LNCaP clone FGC (cell line): ENCODE measurements at places on chromosomes 4 and X.

DNA sequence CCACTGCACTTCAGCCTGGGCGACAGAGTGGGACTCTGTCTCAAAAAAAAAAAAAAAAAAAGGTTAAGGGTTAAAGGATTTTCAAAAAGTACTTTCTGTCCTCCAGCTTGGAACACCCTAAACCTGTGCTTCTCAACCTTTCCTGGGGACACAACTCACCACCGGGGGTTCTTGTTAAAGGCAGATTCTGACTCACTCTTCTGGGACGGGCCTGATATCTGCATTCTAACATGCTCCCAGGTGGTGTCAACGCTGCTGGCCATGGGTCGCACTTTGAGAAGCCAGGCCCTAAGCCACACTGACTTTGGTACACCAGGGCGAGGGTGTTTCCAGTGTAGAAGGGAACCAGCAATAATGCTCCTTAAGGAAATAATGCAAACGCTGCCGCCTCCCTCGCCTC lies 46.1 kb downstream of the AFAP1 start:
- DNase-seq: no peak

- DNase-seq: no peak
Observed at GRCh38 chr4:141635736-141636081, 674 bp upstream of the IL15 start.

DNA sequence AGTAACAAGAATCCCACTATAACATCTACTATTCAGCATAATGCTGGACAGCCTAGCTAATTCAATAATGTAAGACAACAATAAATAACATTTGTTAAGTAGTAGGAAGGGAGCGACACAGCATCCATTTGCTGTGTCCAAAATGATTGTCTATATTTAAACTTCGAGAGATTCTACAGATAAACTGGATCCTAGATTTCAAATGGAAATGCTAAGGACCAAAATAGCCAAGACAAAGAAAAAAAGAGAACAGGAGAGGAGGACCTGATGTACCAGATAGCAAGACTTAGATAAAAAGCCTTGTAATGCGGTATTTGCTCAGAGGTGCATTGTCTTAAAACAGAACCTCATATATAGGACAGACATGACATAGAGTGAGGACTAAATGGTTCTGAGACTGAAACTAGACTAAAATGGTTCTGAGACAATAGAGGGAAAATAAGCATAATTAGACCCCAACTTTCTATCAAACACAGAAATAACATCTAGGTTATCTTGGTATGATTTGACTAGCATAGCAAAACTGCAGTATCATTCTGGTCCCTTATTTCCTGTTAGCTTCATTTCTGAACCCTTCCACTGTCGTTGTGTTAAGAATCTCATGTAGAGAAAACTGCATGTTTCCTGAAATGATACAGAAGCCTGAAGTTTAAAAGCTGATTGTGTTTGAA lies 3.8 kb downstream of the HPGDS start:
- peak; percentile 97 for DNase-seq

- DNase-seq: no peak
Observed at GRCh38 chr4:151729731-151730559, 30.9 kb downstream of the GATB start.

GRCh38 chr4:154741131-154741665 lies 2.6 kb upstream of the LRAT start:
- DNase-seq: no peak

GRCh38 chrX:18428006-18428405 lies 2.6 kb downstream of the CDKL5 start:
- no peak for DNase-seq

- DNase-seq: no peak
Observed at GRCh38 chr4:26343038-26343398, 22.2 kb downstream of the RBPJ start.

GRCh38 chr4:13212936-13213335 lies 271.2 kb downstream of the RAB28 start:
- no peak for DNase-seq

DNA sequence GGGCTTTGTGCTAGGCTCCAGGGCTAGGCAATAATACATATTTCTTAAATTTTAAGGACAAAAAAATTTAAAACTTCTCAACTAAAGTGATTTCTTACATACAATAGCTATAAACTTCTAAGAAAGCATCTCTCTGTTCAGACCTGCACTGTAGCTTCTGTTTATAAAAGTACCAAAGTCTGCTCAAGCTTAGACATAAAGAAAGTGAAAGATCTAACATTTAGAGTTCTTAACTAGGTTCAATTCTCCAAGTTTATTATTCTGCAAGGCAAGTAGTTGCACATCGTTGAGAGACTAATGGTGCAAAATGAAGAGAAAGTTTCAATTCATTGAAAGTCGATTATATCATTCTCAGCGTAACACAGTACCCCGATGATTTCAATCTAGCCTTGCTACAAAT lies 857.4 kb upstream of the HTR2C start:
- no peak for DNase-seq

DNA sequence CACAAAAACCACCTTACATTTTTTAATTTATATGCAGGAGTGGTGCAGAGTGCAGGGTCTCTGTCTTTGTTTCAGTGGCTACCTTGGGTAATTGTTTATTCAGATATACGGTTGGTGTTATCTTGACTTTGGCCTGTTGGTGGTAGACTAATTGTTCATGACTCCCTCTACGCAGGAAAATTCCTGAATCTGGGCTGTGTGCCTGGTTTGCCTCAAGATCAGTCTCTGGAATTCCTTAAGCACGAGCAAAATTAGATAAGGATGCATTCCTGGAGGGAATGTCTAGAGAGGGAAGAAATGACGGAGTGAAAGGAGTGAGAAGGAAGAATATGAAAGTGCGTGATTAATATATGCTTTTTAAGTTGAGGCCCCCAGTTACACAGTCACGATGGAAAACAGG lies 576.9 kb upstream of the PCDH10 start:
- peak; percentile 6 for DNase-seq

DNA sequence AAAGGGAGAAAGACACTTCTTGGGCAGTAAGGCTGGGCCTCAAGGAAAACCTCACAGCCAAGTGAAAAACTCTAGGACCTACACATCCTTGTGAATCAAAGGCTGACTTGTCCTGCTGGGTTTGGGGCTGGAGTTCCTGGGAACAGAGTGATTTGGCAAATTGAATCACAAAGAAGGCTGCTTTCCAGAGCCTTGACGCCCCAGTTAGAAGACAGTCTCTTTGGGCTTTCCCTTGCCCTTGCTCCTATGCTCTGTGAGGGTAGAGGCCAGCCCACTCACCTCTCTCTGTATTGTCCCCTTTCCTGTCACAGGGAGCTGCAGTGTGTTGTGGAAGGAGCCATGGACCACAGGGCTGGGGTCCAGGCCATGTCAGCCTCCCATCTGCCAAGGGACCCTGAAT lies 9.6 kb downstream of the AMER1 start:
- DNase-seq: no peak

DNA sequence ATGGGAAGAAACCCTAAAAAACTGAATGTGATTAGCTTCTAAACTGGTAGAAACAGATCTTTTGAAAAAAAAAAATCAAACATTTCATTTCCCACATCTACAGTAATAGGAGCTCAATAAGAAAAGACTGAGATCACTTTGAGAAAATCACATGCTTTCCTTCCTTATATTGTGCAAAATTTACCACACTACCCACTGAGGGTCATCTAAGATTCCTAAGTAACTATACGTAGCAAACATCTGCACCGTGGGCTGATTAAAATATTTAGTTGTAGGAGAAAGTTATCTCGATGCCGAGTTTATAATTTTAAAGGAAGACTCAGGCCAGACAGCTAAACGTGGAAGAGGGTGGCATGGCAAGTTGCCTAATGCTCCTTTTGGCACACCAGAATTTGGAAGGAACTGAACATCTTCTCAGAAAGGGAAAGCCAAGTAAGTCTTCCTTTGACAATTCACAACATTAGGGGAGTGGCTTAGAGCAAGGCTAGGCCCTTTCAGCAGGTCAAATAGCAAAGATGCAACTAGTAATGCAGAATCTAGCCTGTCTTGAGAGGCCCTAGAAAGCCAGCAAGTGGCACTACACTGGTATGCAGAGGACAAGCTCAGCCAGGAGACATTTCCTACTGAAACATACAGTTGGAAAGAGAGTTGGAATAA lies 128.0 kb downstream of the TMA16 start:
- no peak for DNase-seq

- DNase-seq: no peak
Observed at GRCh38 chrX:154354516-154354915, 19.9 kb downstream of the FLNA start.

DNA sequence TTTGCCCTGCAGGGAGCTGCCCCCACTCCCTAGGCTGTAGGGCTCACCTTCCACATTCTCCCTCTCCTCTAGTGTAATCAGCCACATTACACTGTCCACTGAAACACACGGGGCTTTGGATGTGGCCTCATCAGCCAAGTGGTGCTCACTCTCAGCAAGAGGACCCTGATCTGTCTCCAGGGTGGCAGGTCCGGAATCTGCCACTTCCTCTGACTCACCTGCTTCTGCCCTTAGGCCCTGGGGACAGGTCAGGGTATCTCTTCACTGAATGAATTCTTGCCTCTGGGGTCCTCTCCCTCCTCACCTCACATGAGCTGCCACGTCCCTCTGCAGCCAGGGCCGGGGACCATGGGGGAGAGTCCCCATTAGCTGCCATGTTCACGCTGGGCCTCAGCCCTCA lies 15.9 kb downstream of the ZNF41 start:
- no peak for DNase-seq

GRCh38 chr4:152513078-152513477 lies 22.8 kb downstream of the FBXW7 start:
- no peak for DNase-seq

- no peak for DNase-seq
Observed at GRCh38 chr4:125464146-125464545, 149.4 kb downstream of the FAT4 start.

DNA sequence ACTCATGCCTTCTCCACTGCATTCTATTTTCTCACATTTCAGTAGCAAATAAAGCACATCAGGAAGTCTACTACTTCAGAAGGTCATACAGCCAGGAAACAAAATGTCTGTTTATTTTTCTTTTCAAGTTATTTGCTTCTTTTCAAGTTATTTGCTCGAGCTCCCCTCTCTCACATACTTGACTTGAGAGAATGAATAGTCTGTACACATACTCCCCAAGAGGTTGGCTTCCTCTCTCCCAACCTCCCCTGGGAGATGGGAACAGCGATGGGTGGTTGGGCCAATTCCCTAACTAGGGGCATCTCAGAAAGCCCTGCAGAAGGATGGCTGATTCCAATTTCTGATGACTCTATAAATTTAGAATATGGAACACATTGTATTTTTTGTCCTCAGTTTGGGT lies 64.7 kb upstream of the PTPN13 start:
- no peak for DNase-seq

DNA sequence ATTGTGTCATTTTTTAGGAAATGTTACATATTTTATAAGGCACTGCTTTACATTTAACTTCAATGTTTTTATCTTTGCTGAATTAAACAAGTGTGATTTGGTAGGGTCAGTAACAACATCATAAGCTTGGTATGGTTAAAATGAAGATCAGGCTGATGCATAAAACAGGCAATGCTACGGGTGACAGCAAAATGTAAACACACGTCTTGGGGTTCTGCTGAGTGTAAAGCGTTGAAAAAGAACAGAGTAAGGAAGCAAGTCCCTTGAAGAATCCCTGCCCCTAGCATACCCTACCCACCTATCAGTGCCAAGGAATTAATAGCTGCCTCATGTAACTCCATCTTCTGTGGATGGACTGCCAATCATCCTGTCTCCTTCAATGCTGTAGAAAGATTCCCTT lies 157.0 kb downstream of the CBLL2 start:
- no peak for DNase-seq

DNA sequence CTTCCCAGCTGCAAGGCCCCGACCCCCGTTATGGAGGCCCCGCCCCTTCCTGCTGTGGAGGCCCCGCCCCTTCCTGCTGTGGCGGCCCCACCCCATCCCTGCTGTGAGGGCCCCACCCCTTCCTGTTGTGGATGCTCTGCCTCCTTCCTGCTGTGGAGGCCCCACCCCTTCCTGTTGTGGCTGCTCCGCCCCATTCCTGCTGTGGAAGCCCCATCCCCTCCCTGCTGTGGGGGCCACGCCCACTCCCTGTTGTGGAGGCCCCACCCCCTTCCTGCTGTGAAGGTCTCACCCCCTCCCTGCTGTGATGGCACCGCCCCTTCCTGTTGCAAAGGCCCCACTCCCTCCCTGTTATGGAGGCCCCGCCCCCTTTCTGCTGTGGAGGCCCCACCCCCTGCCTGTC lies 104.9 kb upstream of the PSAPL1 start:
- no peak for DNase-seq

- no peak for DNase-seq
Observed at GRCh38 chrX:48001260-48001659, 2.5 kb downstream of the ZNF182 start.

- DNase-seq: no peak
Observed at GRCh38 chr4:97139791-97140190, 1003.5 kb downstream of the STPG2 start.

DNA sequence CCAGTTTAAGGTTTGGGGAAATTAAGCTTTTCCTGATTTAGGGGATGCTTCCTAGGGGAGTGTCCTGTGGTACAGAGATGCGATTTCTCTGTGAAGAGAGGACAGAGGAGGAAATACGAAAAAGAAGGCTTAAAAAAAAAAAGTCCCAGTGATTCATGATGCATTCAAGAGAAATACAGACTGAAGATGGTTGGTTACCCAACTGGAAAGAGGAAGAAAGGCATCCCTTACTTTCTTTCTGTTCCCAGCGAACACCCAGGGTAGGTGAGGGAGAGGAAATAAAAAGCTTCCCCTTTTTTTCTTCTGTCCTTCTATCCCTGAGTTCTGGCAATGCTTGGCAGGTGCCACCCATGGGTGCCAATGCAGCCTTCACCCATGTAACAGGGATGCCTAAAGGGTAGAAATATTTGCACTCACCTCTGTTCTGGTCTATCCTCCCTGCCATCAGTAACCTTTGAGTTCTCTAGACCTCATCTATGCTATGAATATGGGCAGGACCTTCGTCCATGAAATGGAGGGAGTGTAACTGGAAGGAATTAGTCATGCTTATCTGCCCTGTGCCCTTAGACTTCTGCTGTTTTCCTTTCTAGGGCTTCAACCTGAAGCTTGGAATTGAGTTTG lies 230.1 kb upstream of the GALNTL6 start:
- no peak for DNase-seq

GRCh38 chr4:139908636-139909437 lies 243.2 kb downstream of the MGST2 start:
- DNase-seq: no peak

DNA sequence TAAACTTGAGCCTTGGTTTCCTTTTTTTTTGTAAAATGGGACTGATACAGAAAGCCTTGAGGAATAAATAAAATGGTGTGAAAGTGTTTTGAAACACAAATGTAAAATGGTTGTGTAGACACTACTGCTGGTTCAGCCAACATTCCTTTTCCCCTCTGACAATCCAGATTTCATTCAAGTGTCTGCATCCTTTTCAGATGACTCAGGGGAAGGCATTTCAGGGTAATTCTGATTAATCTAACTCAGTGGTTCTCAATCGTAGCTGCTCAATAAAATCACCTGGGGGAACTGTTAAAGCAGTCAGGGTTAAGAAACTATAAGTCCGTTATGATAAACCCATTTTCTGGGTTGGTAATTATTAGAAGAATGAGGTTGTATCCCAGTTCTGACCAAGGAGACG lies 4.6 kb downstream of the ARHGAP10 start:
- no peak for DNase-seq
